Foreskin keratinocyte (primary cell): ENCODE measurements at places on chromosomes 2 and 18.

- DNase-seq, result no peak
Observed at GRCh38 chr2:143844986-143845385, 674.9 kb downstream of the ZEB2 start.

DNA sequence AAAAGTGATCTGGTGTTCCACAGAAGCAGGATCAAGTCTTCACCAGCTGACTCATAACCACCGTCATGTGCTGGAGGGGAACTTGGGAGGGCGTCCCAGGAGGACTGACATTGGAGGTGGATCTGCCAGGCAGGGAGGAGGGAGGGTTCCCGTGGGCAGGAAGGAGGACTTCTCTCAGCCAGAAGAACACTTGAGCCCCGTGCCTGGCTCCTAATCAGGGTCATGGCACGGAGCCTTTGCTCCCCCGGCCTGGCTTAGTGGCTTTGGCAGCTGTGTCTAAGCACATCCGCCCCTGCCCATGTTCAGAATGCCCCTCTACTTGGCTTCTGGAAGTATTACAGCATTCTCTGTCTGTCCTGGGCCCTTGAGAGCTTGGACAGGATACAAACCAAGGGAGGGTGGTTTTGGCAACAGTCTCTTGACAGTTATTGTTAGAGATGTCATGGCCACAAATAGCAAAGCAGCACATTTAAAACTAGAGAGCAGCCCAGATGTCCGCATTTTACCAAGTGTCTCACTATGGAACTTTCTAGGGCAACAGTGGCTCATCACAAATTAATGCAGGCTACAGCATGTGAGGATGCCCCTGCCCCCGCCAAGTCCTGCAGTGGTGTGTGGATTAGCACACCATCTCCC, 11.5 kb downstream of the PPP1R7 start:
- DNase-seq, result peak; percentile 10

DNA sequence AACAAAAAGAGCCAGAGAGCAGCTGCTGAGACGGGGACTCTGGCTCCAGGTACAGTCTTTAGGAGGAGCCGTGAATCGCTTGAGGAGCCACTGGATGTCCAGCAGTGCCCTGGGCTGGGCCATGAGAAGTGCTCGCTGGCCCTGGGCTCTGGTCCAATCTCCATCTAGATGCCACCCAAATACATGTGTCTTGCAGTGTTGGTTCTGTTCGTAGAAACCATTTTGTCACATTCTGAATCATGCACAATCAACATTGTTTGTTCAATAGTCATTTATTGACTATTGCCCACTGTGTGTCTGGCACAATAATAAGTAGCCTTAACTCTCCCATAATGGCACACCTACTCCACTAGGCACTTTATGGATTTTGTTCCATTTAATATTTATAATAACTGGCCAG, 26.1 kb downstream of the TYMS start:
- no peak for DNase-seq

GRCh38 chr2:51718881-51719280, 686.9 kb upstream of the NRXN1 start:
- no peak for DNase-seq

GRCh38 chr18:23226391-23226790, 91.1 kb downstream of the CABLES1 start:
- DNase-seq, result peak; percentile 50

DNA sequence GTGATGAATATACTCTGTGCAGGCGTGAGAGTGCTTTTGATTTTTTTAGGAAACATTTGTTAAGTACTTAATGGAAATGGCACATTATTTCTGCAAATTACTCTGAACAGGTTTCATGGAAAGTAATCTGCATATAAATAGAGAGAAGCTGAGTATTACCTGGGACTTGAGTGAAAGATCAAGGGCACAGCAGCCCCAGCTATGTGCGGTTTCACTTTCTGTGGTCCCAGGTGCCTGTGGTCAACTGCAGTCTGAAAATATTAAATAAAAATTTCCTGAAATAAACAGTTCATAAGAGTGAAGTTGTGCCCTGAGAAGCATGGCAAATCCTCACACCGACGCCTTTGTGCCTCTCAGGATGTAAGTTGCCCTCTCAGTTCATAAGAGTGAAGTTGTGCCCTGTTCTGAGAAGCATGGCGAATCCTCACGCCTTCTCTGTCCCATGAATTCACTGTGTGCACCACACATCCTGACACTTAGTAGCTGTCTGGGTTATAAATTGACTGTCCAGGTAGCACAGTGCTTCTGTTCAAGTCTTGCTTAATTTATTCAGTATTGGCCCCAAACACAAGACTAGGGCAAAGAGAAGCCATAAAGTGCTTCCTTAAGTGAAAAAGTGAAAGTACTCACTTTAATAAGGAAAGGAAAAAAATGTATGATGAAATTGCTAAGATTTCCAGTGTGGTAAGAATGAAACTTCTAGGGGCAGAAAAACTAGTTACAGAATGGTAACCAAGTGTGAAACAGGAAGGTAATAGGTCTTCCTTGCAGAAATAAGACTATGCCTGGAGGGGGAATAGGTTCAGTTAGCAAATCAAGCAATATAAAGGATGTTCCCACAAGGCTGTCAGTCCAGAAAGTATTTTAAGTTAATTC, 4.3 kb upstream of the SNTG2 start:
- DNase-seq, result no peak

DNA sequence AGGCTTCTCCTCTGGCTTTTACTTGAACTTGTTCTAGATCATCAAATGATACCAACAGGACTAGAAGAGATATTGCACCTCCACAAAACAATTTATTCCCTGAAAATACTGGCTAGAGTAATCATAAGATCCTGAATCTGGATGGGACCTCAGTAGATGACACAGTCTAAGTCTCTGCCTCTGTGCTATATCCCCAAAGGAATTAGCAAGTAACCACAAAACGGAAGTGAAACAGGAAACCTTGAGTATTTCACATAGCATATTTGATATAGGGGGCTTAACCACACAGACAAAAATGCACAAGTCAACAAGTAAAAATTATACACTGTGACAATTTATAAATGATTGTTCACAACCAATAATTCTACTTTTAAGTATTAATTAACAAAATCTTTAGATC, 456.9 kb upstream of the TNP1 start:
- DNase-seq, result no peak

GRCh38 chr2:190451561-190452176, 43.5 kb downstream of the MFSD6 start:
- DNase-seq, result no peak

GRCh38 chr2:84257831-84258230, 201.2 kb downstream of the SUCLG1 start:
- no peak for DNase-seq

GRCh38 chr2:129067070-129067469, 748.4 kb upstream of the HS6ST1 start:
- no peak for DNase-seq

DNA sequence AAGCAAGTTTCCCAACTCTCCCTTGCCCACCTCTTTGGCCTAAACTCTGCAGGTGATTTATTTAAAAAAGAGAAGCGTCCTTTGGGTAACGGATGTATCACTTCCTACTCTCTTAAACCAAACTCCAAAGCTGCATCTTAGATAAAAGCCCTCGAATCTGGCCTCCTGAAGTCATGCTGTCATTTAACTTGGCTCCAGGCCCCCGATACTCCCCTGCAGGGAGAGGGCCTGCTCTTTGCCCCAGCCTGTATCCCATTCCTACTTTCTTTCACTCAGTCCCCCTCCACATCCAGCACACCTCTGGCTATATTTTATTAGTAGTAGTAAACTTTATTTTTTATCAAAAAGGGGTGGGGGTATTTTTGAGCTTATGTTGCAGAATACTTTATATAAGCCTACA, 19.0 kb downstream of the TEKT4 start:
- DNase-seq, result no peak
